NCI-H1930 (cell line): ENCODE measurements at places on chromosomes 2 and 18.
A peak's percentile ranks its signal among the peaks of the same experiment; 100 is the strongest.

DNA sequence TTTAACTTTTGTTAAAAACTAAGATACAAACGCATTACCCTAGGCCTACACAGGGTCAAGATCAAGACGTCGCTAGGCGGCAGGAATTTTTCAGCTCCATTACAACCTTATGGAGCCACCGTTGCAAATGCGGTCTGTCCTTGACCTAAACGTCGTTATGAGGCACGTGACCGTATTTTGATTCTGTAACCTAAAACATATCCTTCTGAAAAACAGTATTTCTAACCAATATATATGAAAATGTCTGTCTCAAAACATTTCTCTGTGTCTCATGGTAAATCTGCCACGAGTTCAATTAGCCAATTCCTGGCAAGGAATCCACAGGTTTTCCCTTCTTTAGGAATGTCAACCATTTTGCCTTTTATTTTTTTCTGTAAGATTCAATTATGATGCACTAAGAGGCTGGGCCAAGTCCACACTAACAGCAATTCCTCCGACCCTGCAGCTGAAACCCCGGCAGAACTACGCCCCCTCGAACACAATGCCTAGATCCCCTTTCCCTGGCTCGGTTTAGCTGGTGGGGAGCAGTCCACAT lies 1.7 kb downstream of the RTN4 start:
- peak; percentile 15 for DNase-seq

DNA sequence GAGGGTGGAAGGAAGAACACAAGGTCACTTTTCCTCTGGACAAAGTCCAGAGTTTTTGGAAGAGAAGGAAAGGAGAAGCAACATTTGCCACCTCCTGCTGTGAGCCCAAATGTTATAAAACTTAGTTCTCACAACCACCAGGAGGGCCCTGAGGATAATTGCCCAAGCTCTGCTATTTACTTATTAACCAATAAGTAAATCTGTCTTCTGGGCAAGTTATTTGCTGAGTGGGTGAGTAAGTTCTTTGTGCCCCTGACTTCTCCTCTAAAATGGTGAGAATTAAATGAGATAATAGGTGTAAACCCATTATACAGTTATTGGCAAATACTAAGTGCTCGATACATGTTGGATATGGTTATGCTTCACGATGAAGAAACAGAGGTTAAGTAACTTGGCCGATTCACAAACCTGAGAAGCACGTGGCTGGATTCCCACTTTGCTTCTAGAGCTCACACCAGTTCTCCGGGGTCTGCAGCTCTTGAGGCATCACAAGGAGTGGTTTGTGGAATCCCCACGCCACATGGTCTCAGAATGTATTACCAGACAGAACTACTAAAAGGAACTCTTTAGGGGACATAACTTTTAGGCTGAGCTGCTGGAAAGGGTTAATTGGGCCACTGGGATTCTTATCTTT lies 164.1 kb downstream of the MYCN start:
- DNase-seq: no peak

DNA sequence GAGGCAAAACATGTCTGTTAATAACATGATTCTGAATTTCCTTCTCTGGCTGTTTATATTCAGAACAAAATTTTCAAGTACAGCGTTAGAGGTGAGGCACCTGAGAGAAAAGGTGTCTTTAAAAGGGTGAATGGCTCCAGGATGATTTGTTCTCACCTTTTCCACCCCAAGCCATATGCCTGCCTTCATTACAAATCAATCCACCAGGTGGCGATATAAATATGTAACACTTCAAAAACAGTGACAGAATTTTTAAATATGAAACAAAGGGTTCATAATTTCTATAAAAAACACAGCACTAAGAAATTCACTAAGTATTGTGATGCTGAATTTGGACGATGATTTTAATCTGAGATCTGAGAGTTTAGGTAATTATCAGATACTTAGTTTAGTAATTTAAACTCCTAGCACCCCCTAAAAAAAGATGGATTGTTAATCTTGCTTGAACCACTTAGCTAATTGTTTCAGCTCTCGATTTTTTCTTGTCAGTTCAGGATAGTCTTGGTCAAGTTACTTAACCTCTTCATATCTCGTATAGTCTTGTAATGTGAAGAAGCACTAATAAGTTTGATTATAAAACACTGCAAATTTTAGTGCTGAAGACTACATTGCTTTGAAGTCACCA lies 528.8 kb downstream of the CPS1 start:
- peak; percentile 37 for DNase-seq

GRCh38 chr2:106638580-106638979 lies 151.4 kb downstream of the CD8B2 start:
- no peak for DNase-seq
